PC-3 (cell line): ENCODE measurements at places on chromosomes 12 and 14. TPM values are rescaled to one million over a fixed set of nuclear protein-coding genes. Genes with fewer than 3 reads are reported as not detected.

DLGAP5 gene
- 94.1 and 97.9 TPM in 2 replicates for total RNA-seq

OXA1L gene
- 126 and 146 TPM in 2 replicates for total RNA-seq

- DNase-seq = no peak
Measured at GRCh38 chr12:42024495-42024830, 120.2 kb downstream of the GXYLT1 start.

DNA sequence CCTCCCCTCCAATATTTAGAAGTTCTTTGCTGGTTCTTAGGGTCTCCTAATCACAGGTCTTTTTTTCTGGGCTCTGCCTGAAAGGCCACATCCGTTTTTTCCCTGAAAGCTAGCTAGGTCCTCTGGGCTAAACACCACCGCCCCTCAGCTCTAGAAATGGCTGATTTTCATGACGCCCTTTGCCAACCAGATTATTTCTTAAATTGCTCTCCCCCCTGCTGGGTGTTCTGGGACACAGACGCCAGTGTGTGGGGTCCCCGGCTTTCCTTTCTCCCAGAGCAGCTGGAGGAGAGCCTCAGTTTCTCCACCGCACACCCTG, 45.3 kb upstream of the ATP23 start:
- no peak for DNase-seq

- peak; percentile 73 for DNase-seq
Measured at GRCh38 chr12:132433641-132434395, 56.1 kb upstream of the FBRSL1 start.

DNA sequence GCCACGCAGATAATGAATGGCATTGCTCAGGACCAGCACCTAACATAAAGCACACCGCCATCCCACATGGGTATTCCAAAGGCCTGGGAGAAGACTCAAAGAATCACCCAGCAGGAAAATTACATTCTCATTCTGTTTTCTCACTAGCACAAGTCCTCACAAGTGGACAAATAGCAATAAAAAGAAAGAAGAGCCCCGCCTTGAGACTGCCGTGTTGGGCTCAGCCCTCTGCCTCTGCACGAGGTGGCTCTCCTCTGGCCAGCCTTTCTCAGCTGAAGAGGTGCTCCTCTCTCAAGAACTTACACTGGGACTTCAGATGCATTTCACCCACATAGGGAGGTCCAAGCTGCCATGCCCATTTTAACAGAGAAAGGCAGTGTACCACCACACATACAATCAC, 207.5 kb downstream of the SPTSSA start:
- DNase-seq = no peak
